ENCODE measurements at places on chromosomes 5 and 9. TPM values are rescaled to one million over a fixed set of nuclear protein-coding genes. Genes with fewer than 3 reads are reported as not detected.

The SAXO1 gene
- total RNA-seq = not detected

DNA sequence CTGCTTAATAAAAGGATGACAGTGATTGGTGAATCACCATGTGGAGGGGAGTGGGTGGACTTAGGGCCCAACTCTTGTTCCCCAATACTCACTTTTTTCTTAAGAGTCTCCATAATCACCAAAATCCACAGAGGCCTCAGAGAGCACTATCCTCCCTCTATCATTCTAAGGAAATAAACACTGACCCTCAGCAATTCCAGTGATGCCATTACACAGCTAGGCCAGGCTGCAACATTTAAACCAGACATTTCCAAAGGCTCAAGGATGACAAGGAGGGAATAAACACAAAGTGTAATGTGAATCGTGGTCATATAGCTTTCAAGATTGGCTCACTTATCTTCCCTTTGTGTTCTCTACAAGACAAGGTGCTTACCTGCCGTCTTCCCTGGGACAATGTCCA is 2.4 kb upstream of the ARSI start:
- no peak for DNase-seq

GRCh38 chr5:35129276-35129675 is 81.5 kb upstream of the AGXT2 start:
- DNase-seq = no peak

DNA sequence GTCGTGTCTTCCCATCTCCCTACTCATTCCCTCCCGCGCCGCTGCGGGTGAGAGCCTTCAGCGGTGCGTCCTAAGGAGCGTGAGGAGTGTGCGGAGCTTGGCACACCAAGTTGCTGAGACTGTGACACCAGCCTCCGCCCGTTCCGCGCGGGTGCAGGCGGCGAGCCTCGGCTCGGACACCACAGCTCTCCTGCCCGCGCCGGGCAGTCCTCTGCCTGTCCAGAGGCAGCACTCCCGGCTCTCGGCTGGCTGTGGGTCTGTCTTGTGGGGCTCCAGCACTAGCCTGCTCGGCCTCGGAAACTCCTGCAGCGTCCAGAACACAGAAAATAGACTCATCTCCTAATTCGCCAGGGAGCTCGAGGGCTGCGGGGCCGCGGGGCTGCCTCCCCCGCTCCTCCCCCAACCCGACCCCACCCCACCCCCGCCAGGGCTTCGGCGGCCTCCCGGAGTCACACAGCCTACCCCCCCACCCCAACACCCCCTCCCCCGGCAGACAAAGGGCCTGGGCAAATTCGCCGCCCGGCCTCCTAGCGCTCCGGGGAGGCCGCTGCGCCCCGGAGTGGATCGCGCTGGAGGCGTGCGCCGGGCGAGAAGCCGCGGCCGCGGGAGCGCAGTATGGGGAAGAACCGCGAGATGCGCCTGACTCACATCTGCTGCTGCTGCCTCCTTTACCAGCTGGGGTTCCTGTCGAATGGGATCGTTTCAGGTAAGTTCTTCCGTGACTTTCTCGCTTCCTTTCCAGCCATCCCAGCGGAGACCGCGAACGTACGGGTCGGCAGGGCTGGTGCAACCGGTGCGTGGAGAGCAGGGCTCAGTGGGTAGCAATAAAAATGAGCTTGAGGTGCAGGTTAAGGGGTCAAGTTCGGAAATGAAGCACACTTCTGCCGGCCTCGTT is at the start of gene ADAMTS19:
Gene ADAMTS19, plus strand, starts transcription at position 522 of the 895 bp plus-strand sequence. Its CDS starts 94 bp downstream, at position 616.
- DNase-seq = no peak

The ACTBL2 gene
- total RNA-seq = not detected

GRCh38 chr5:25544652-25545249 is 900.0 kb upstream of the CDH10 start:
- peak; percentile 31 for DNase-seq

DNA sequence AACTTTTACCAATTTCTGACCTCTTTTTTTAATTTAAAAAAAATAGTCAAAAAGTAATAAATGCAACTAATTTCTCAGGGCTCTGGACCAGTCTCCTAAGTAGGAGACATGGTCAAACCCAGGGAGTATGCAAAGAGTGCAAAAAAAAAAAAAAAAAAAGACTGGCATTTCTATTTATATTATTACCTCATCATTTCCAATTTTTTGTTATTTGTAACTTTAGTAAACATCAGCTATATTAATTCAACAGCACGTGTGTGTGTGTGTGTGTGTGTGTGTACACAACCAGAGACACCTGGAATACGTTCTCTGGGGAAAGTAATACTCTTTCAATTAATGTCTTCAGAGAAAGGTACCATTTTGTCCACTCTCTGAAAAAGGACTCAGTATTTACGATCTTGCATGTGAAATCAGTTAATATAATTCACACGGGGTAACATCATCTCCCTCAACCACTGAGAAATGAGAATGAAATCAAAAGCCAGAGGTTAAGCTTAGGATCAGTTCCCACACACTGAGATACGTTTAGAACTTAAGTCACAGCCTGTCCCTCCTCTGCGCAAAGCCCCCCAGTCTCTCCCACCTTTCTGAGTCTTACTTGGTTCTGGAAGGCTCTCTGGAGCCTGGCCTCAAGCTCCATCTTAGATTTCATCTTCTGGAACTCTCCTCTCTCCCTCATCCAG is 21.9 kb downstream of the ZNF608 start:
- DNase-seq = no peak

GRCh38 chr9:134057751-134058701 is 9.8 kb downstream of the BRD3 start:
- peak; percentile 77 for DNase-seq

The SLC34A1 gene
- not detected for total RNA-seq

The UGT3A1 gene
- total RNA-seq = not detected

GRCh38 chr9:84697509-84698114 is 28.1 kb downstream of the NTRK2 start:
- DNase-seq = peak; percentile 22

DNA sequence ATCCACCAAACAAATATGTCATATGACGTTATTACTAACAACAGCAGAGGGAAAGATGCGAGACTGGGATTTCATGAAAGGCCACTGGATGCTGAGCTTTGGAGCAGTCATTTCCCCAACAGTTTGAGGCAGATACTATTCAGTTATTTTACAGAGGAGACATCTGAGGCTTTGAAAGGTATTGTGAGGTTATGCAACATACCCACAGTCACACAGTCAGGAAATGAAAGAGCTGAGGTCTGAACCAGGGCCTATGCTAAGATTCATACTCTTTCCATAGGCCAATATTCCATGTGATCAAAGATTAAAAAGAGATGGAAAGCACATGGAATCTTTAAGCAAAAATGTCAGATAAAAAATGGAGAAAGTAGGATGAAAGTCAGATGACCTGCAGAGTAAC is 63.0 kb downstream of the LPAR1 start:
- no peak for DNase-seq

The ZNF622 gene
- total RNA-seq = 44.7 TPM

GRCh38 chr9:16442622-16443021 is 427.8 kb downstream of the BNC2 start:
- DNase-seq = no peak

GRCh38 chr9:36035006-36035405 is 1.7 kb upstream of the RECK start:
- no peak for DNase-seq

The LHX3 gene
- total RNA-seq = not detected

DNA sequence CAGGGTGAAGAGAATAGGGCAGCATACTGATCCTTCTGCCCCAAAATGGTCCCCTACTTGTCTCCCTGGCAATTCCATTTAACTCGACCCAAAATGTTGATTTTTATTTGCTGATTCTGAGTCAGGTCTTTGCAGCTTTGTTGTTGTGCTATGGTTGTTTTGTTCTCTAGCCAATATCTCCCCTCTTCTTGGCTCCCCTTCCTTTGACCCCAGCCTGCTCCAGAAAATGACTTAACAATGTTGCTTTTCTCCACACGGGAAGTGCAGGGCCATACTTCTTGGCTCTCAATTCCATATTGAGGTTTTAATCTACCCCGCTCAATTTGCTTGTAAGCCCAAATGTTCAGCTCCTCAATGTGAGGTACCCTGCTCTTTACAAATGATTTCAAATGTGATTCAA is 330.0 kb downstream of the RASEF start:
- DNase-seq = no peak

DNA sequence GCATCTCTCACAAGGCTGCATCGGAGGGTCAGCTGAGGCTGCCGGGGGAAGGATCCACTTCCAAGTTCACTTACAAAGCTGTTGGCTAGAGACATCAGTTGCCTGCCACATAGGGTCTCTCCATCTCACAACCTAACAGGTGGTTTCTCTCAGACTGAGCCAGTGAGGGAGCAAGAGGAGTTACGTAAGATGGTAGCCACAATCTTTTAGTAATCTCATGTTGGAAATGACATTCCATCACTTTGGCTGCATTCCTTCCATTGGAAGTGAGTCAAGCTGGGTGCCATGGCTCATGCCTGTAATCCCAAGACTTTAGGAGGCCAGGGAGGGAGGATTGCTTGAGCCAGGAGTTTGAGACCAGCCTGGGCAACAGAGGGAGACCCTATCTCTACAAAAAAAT is 7.4 kb upstream of the GRK6 start:
- DNase-seq = no peak

The TMEM161B gene
- 15.0 TPM for total RNA-seq

DNA sequence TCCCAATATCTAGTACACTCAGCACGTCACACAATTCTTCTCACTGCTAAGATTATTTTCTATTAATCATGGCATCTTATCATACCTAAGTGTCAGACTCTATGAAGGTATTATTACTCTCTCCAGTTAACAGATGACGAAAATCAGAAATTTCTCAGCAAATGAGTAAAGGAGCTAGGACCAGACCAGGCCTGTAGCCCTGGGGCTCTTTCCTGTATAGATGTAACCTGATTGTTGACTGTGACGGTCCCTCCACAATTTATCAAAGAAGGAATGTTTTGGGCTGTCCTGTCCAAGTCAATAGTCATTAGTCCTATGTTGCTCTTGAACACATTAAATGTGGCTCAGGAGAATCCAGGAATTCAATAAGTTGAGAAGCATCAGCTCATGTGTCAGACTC is 106.2 kb downstream of the ST8SIA4 start:
- DNase-seq = no peak

- no peak for DNase-seq
Observed at GRCh38 chr5:59786334-59786805, 107.2 kb downstream of the PDE4D start.

The THBS4 gene
- total RNA-seq = 0.60 TPM
